Activated CD4-positive, CD25-positive, alpha-beta regulatory T cell treated with anti-CD3 and anti-CD28 coated beads, Interleukin-2, amount 50 U/mL, for 24 hours (primary cell): ENCODE measurements at places on chromosomes 3 and 15.
A peak's percentile ranks its signal among the peaks of the same experiment; 100 is the strongest.

GRCh38 chr3:186929186-186929585 lies 1.1 kb upstream of the ST6GAL1 start:
- no peak for ATAC-seq

- ATAC-seq, result no peak
Observed at GRCh38 chr3:24162929-24163328, 217.8 kb downstream of the NR1D2 start.

GRCh38 chr3:176055836-176056235 lies 1141.4 kb downstream of the TBL1XR1 start:
- no peak for ATAC-seq

- ATAC-seq, result no peak
Observed at GRCh38 chr3:56923526-56924224, 121.9 kb upstream of the ARHGEF3 start.

GRCh38 chr3:59620325-59620724 lies 570.5 kb upstream of the CFAP20DC start:
- no peak for ATAC-seq

- ATAC-seq, result peak; percentile 76
Observed at GRCh38 chr3:143443851-143444331, 324.3 kb downstream of the CHST2 start.

GRCh38 chr3:12288182-12289129 lies at the start of gene PPARG:
Gene PPARG, plus strand, starts transcription at chr3:12289070. Its CDS starts 90,642 bp downstream, at chr3:12379712.
- peak; percentile 27 for ATAC-seq

GRCh38 chr3:183252118-183252782 lies 803 bp upstream of the B3GNT5 start:
- ATAC-seq, result no peak

GRCh38 chr3:27713435-27714145 lies 8.5 kb downstream of the EOMES start:
- no peak for ATAC-seq
